ENCODE measurements at places on chromosomes 11 and 22.
A peak's percentile ranks its signal among the peaks of the same experiment; 100 is the strongest.

- no peak for DNase-seq
Observed at GRCh38 chr11:111510311-111510710, 1.9 kb downstream of the BTG4 start.

GRCh38 chr11:2555336-2555735 lies 110.5 kb downstream of the KCNQ1 start:
- no peak for DNase-seq

GRCh38 chr11:65156926-65157325 lies 13.1 kb upstream of the SPDYC start:
- DNase-seq: no peak

DNA sequence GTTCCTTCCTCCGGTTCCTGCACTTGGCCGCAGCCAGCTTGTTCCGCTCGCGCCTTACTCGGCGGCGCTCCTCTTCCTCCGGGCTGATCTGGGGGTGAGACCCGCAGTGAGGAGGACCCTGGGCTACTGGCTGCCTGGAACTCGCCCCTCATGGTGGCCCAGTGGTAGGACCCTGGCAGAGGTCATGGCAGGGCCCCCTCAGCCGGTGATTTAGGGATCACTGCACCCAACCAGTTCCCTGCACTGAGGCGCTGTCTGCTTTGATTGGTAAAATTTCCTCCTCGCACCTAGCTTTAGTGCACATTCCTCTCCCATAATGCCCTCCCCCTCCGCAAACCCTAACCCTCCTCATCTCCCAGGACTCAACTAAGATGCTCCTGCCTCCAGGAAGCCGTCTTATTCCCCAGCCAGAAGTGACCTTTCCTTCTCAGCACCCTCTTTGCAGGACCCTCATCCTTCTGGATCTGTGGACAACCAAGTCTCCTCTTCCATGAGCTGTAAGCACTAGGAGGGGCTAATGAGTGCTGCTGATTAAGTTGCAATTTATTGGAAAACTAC lies 3.6 kb downstream of the CCDC85B start:
- no peak for DNase-seq

- DNase-seq: no peak
Observed at GRCh38 chr11:29333993-29334775, 682.6 kb downstream of the KCNA4 start.

GRCh38 chr22:35380013-35380412 lies 883 bp upstream of the HMOX1 start:
- peak; percentile 70 for DNase-seq

DNA sequence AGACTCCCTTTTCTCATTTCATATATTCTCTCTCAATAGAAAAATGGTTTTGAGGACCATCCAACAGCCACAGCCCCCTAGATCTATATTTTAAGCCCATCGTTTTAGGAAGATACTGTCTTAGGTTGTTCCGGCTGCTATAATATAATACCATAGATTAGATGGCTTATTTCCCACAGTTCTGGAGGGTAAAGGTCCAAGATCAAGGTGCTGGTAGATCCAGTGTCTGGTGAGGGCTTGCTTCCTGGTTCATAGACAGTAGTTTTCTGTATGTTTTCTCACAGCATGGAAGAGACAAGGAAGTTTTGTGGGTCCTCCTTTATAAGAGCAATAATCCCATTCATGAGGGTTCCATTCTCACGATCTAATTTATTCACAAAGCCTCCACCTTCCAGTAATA lies 215.1 kb downstream of the AASDHPPT start:
- no peak for DNase-seq

- no peak for DNase-seq
Observed at GRCh38 chr11:61709572-61709971, 29.4 kb downstream of the DAGLA start.

DNA sequence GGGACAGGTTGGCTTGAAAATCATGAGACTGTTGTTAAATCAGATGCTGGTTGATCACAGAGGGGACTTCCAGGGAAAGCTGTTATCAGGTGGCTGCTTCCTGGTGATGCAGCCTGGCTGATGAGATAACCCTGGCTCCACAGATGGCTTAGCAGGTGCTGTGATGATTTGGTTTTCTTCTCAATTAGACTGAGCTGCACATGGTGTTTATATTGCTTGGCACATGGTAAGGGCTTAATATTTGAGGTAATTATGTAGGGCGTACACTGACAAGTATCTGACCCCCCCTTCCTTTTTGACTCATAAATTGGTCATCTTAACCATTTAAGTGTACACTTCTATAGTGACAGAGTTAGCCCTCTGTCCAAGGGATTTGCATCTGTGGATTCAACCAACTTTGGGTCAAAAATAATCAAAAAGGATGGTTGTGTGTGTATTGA lies 7.0 kb downstream of the RPS3 start:
- no peak for DNase-seq

GRCh38 chr11:58301576-58301975 lies 33.5 kb upstream of the OR10W1 start:
- DNase-seq: no peak

GRCh38 chr11:76644591-76644990 lies 26.0 kb downstream of the LRRC32 start:
- DNase-seq: no peak

GRCh38 chr11:45794169-45794568 lies 10.8 kb upstream of the SLC35C1 start:
- no peak for DNase-seq

- no peak for DNase-seq
Observed at GRCh38 chr11:99199341-99199740, 178.6 kb downstream of the CNTN5 start.

GRCh38 chr11:11441516-11441915 lies 88.5 kb upstream of the CSNK2A3 start:
- DNase-seq: no peak

GRCh38 chr11:69096473-69096872 lies 47.7 kb downstream of the TPCN2 start:
- DNase-seq: no peak

Measured in PC-9 (cell line).